ENCODE measurements at places on chromosomes 16 and 17.
A peak's percentile ranks its signal among the peaks of the same experiment; 100 is the strongest.

- no peak for DNase-seq
Measured at GRCh38 chr17:76498876-76499251, 2.4 kb downstream of the RHBDF2 start.

- DNase-seq: no peak
Measured at GRCh38 chr16:28558456-28558855, 4.7 kb downstream of the SGF29 start.

DNA sequence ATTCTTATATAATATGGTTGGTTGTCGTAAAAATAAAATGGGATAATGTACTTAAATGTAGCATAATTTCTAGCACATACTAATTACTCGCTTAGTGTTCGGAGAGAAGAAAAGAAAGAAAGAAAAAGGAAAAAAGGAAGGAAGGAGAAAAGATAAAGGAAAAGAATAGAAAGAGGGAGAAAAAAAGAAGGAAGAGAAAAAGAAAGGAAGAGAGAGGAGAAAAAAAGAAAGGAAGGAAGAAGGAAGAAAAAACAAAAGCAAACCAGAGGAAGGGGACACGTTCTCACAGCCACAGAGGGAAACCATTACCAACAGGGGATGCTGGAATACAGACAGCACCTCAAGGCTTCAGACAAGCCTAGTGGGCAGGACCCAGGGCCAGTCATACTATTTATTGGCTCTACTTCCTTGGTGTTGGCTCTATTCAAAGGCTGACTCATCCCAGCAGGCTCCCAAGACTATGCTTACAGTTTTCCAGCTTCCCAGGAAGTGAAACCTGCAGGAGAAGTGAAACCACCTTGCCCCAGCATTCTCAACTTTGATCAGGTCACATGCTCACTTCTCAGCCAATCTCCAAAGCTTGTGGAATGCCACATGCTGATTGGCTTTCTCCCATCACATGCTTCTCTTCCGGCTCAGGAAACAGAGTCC lies 273.5 kb upstream of the IRX5 start:
- no peak for DNase-seq

DNA sequence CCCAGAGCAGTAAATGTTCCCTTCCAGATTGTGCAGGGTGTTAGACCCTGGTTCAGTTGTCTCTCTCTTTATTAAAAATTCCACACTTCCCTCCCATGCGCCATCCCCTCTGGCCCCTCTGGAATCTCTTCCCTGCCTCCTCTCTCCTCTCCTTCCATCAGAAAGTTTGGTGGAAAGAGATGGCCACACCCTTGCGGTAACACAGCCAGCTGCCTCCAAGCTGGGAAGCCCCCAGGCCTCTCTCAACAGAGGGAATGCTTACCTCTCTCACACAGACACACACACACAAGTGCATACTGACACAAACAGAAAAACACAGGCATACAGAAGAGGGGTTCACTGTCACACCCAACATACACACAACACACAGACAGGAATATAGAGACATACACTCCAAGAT lies 220.5 kb downstream of the C16orf78 start:
- DNase-seq: peak; percentile 15

DNA sequence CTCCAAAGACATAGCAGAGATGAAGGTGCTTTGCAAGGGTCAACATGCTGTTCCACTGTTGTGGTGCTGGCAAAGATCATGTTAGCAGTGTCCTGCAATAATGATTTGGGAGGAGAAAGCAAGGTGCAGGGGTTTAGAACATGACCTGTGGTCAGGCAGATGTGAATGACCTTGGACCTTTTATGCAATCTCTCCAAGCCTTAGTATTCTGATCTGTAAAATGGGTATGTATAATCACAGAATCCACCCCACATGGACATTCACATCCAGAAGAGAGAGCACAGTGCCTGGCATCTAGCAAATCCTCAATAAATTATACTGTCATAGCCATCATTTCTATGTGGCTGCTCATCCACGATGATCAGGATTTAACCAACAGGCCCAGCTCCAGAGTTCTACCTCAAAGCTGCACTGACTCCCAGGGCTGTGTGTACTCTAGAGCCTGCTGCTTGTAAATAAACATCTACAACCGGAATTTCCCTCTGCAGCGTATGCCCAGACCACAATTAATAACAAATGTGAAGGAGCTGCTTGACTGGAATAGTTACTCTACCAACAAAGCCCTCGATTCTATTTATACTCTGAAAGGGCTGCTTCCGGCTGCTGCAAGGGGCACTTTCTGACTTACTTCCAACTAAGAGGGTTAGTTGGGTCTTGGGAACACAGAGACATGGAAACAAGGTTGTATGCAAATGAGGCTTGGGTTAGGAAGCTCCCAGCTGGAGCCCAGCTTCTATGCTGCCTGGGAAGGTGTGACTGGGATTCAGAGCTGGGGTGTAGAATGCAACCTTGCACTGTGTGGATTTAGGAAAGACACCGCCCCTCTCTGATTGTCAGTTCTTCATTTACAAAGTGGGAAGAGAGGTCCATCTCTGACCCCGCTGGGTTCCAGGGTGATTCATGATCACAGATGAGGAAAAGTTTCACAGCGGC lies 265.2 kb downstream of the XYLT1 start:
- peak; percentile 14 for DNase-seq

GRCh38 chr16:2779978-2780898 lies 3.2 kb upstream of the ELOB start:
- DNase-seq: peak; percentile 24

DNA sequence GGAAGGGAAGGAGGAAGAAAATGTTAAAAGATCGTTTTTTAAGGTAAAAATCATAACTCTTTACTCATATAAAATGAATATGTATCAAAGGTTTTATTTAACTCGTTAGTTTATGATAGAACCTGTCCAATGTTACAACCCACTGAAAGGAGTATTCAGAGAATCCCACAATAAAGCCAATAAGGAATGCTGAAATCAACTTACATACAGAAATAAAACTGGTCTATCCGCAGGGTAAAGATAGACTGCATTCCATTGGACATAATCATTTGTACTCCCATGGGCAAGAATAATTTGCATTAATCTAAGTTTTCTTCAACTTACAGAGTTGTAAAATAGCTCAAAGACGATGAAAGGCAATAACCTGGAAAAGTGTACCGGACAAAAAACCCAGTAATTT lies 17.9 kb upstream of the BEAN1 start:
- no peak for DNase-seq

- no peak for DNase-seq
Measured at GRCh38 chr17:66865151-66865550, 30.2 kb downstream of the CACNG5 start.

DNA sequence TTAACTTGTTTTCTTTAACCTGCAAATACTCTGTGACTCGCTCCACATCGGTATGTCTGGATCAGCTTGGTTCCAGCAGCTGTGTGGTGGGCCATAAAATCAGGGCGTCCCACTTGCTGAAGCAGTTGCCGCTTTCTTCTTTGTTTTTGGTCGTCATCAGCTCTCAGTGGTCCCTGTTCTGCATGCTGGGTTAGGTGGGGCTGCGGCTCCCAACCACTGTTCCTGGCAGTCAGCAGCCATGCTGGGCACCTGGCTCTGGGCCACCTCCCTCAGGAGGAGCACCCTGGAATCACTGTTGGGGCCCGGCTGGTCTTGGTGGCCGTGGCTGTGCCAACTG lies 23.0 kb downstream of the MGRN1 start:
- DNase-seq: no peak

DNA sequence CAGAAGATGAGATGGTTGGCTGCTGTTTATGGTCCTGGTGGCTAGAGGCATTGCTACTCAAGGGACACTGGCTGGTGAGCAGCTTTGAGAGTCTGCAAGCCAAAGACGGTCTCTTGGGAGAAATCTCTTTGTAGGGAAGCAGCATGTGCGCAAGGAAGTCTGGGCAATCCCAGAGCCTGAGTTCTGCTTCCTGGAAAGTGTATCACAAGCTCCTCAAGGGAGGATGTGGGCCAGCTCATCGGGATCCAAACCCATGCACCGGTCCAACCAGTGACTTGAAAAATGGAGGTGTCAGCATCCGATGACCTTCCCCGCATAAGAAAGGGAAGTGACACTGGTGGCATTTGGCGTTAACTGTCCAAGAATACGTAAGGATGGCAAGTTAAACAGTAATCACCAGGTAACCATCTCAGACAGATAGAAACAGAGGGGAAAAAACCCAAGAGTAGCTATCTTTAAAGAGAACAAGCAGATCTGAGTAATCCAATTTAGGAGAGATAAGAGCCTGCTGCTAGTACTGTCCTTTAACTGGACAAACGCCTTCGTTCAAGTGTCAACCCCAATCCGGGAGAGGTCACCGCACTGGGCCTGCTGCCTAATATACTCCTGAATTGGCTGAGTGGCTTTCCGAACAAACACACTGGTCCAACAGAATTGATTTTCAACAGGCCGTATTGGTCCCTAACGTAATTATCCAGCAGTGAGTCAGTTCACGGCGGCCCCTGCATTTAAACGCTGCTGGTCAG lies 303.0 kb upstream of the ZFHX3 start:
- no peak for DNase-seq

GRCh38 chr16:70378869-70379493 lies 32.3 kb downstream of the DDX19A start:
- DNase-seq: no peak

DNA sequence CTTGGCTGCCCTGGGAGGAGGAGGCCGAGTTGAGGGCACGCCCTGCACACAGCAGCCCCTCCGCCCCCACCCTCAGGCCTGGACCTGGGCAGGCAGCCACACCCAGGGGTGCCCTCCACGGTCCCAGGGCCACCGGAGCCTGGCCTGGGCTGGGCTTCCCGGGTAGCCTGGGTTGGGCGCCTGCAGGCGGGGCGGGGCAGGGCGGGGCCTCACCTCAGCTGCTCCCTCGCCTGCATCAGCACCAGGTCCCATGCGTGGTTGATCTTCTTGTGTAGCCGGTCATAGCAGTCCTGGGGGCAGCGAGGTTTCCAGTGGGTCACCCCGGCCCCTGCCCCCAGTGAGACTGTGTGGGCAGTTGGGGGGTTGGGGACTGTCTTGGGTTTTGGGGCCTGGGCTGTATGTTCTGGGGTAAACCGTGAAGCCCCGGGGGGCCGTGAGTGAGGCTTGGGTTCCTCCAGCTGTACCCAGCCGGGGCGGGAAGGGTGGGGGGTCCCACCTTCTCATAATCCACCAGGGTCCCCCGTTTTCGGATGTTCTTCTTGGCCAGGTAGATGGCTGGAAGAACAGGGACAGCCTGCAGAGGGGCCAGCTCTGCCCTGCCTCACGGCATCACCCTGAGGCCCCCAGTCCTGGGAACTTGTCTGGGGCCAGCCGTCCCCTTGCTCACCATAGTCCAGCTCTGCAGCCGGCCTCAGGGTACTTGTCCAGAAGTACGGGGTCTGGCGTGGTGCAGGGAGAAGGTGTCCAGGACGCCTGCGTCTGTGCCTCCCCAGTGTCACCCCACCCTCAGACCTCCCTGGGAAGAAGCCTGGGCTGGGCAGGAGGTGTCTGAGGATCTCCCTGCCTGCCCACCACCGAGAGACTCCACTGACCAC lies 2.0 kb downstream of the RGS11 start:
- DNase-seq: no peak

GRCh38 chr17:76523084-76524037 lies 14.1 kb downstream of the CYGB start:
- peak; percentile 94 for DNase-seq

GRCh38 chr16:15403392-15403995 lies 7.9 kb downstream of the MPV17L start:
- no peak for DNase-seq

DNA sequence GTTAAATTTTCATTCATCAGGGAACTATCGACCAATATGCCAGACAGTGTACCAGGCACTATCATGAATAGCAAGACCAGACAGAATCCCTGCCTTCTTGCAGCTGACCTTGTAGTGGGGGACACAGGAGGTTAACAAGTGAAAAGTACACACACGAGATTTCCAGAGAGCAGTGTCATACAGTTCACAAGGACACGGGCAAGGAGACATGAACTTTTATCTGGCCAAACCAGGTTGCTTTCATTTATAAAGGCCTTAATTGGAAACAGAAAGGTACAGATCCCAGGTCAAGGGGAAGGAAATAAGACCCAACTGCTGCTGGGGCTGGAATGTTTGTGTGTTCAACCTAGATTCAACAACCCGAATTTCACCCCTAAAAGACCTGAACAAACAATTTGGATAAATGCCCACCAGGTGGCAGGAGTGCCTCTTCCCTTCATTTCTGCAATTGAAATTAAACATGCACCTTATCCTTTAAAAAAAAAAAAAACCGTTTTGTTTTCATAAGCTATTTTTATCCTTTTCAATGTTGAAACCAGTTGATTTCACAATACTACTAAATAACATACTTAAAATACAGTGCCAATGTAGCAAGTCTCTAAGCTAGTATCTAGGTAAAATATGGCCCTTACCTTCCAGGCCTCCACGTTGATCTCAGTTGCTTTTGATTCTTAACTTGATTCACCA lies 65.9 kb downstream of the EMP2 start:
- no peak for DNase-seq

GRCh38 chr17:4375039-4375748 lies 8.7 kb upstream of the UBE2G1 start:
- DNase-seq: no peak

DNA sequence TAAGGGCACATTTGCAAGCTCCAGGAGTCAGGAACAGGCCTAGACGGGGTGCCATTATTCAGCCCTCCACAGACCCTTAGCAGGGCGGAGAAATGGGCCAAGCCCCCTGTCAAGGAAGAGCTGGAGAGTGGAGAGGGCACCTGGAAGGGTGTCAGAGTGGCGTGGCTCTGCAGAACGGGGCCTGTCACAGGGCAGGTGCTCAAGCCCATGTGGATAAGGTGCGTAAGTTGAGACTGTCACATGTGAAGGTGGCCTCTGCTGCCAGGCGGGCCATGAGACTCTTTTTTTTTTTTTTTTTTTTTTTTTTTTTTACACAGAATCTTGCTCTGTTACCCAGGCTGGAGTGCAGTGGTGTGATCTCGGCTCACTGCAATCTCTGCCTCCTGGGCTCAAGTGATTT lies 12.0 kb upstream of the CRISPLD2 start:
- no peak for DNase-seq

- no peak for DNase-seq
Measured at GRCh38 chr17:80270836-80271235, 10.2 kb downstream of the RNF213 start.

- DNase-seq: no peak
Measured at GRCh38 chr17:37662353-37662752, 19.1 kb upstream of the DDX52 start.

GRCh38 chr16:88610080-88610479 lies 28.3 kb upstream of the IL17C start:
- DNase-seq: no peak

- DNase-seq: peak; percentile 44
Measured at GRCh38 chr17:76510831-76511244, 9.6 kb upstream of the RHBDF2 start.

GRCh38 chr16:46845952-46846351 lies 15.0 kb upstream of the C16orf87 start:
- no peak for DNase-seq

- peak; percentile 90 for DNase-seq
Measured at GRCh38 chr16:53509906-53510703, 7.1 kb upstream of the AKTIP start.

GRCh38 chr17:16085066-16085699 lies 85.6 kb downstream of the TTC19 start:
- no peak for DNase-seq

- peak; percentile 82 for DNase-seq
Measured at GRCh38 chr17:16521070-16521727, 29.2 kb upstream of the LRRC75A start.

All from cardiac septum (tissue), 1 donor.